ENCODE measurements at places on chromosomes 2 and 18.

DNA sequence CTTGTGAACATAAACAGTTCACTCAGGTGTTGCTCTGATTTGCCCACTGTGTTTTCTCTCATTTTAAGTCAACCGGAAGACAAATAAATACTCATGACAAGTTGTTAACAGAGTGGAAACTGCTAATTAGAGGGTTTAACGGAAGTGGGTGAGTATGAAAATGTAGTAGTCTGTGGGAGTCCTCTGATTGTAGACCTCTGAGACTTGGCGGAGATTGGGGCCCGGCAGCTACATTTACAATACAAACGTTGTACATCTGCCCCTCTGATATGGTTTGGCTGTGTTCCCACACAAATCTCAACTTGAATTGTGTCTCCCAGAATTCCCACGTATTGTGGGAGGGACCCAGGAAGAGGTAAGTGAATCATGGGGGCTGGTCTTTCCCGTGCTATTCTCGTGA lies 107.3 kb upstream of the FAM98A start:
- no peak for DNase-seq

- no peak for DNase-seq
Measured at GRCh38 chr2:146147448-146148012, 1627.6 kb upstream of the ZEB2 start.

DNA sequence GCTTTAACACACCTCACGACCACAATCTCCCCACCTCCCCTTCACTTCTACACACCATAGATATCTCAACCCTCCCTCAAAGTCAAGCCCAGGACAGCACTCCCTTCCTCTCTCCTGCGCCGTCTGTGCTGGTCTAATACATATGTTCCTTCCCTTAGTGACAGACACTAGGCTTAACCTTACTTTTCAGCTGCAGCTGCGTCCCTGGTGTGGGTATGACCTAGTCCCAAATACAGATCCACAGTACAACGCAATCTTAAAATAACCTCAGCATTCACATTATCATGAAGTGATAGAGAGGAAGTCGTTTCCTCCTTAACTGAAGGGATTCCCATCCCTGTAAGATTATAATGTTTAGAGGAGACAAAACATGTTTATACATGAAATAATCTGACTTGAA lies 192.7 kb upstream of the TANK start:
- DNase-seq: no peak

DNA sequence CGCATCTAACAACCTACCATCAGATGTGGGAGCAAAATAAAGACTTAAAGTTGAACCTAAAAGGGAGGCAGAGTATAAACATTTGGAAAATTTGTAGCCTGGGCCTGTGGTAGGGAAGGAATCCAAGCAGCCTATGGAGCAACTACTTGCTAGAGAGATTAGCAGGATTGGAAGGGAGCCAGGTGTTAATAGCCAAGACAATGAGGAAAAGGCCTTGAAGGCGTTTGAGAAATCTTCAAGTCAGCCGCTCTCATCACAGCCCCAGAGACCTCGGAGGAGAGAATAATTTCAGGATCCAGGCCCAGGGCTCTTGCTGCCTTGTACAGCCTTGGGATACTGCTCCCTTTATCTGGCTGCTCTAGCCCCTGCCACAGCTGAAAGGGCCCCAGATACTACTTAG lies 219.7 kb downstream of the THSD7B start:
- no peak for DNase-seq

- DNase-seq: no peak
Measured at GRCh38 chr2:239346676-239347075, 54.1 kb downstream of the HDAC4 start.

DNA sequence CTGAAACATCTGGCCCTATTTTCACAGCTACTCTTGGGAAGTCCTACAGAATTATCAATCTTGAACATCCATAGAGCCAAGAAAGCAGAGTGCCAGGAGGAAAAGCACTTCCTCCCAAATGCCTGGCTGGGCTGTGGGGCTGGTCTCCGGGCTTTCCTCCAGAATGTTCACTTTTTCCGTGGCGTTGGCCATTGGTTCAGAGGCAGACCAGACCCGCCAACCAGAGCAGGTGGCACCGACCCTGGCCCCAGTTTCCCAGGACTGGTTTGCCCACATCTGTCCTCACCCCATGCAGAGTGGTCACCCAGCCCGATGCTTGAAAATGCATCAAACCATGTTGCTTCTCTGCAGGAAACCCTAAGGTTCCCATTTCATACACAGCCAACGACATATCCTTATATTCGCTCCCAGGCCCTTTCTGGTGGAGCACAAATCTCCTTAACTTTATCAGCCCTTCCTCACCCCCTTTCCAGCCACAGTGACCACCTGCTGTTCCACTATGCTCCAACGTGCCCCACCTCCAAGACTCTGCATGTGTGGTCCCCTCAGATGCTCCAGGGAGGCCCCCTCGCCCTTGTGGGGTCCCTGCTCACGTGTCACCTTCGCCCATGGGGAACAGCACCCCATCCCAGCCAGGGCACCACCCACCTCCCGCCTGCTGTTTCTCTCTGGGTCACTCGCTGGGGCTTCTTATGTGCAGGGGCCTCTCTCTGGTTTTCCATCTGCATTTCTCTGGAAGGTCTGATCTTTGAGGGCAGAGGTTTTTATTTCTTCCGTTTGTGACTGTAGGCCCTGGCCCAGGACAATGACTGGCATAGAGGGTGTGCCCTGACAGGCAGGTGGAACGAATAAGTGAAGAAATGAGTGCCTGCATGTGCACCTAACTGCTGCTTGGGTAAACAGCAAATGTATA lies 92.9 kb downstream of the PXDN start:
- no peak for DNase-seq

- DNase-seq: no peak
Measured at GRCh38 chr18:73408469-73408868, 540.7 kb upstream of the NETO1 start.

GRCh38 chr2:127386246-127386645 lies 1.5 kb downstream of the MAP3K2 start:
- no peak for DNase-seq

- no peak for DNase-seq
Measured at GRCh38 chr2:179695486-179695885, 165.9 kb downstream of the ZNF385B start.

- DNase-seq: no peak
Measured at GRCh38 chr2:204199357-204199756, 262.8 kb downstream of the ICOS start.

DNA sequence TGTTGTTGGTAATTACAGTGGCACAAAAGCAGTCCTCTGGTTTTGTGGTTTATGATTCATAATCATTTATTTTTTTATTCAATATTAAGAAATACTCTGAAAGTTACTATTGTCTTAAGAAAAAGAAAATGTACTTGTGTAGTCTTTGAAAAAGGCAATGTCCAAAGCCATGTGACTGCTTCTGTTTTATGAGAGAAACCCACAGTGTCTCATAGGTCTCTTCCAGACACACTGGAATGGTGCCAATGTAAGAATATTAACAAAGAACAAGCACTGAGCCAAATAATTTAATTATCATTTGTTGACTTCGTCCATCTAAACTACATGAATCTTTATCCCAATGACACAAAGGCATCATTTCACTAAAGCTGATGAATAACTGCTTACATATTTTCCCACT lies 62.5 kb downstream of the RPRM start:
- no peak for DNase-seq

- no peak for DNase-seq
Measured at GRCh38 chr18:55999641-56000040, 411.6 kb upstream of the TCF4 start.

DNA sequence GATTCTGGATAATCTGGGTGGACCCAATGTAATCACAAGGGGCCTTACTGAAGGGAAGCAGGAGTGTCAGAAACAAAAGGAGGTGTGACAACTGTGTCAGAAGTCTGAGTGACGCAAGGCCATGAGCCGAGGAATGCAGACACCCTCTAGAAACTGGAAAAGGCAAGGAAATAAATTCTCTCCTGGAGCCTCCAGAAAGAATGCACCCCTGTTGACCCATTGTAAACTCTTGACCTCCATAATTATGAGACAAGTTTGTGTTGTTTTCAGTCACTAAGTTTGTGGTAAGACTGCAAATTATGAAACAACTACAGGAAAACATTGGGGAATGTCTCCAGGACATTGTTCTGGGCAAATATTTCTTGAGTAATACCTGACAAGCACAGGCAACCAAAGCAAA lies 47.3 kb upstream of the B3GNT7 start:
- peak; percentile 22 for DNase-seq

DNA sequence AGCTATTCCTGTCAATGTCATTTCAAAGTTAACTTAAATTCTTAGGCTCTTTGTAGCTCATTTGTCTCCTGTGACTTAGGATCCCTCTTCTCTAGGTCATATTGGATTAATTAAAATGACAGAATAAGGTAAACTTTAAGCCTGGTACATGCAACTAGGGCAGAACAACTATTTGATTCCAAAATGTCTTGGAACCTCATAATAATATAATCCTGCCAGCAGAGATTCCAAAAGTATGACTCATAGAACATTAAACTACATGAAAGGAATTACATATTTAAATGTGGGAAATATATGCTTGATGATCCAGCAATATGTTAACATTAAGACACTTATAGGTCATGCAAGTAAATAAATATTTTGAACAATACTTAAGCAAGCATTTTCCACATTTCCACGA lies 63.3 kb downstream of the COL3A1 start:
- DNase-seq: no peak

- DNase-seq: no peak
Measured at GRCh38 chr2:184304006-184304405, 294.3 kb upstream of the ZNF804A start.

- no peak for DNase-seq
Measured at GRCh38 chr2:145096582-145096981, 576.7 kb upstream of the ZEB2 start.

DNA sequence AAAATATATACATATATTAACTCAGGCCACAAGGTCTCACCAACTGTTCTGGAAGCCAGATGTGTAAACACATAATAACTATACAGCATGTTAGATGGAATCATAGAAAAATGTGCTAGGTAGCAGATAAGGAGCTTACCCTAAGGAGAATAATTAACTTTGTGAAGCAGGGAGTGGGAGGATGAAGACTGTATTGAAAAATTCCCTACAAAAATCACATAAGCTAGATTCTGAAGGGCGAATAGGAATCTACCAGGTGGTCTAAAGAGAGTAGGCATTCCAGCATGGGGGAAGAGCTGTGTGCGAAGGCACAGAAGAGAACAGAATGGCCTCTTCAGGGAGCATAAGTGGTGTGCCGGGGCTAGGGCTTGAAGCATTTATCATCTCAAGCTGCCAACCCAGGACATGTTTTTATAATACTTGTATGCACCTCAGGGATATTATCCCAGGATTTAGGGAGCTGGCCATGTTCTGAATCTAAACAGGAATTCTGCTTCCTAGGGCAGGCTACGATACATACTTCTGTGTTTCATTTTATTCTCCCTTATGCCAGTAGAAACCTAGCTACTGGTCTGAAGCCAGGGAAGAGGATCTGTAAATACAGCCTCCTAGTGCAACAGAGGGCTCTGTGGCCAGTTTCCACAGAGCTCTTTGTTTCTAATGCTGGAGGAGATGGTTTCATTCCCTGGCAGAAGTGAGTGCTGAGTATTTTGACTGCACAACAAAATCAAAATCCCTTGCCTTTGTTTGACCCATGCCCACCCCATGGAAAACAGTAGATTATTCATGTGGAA lies 56.7 kb downstream of the NEMP2 start:
- DNase-seq: no peak

DNA sequence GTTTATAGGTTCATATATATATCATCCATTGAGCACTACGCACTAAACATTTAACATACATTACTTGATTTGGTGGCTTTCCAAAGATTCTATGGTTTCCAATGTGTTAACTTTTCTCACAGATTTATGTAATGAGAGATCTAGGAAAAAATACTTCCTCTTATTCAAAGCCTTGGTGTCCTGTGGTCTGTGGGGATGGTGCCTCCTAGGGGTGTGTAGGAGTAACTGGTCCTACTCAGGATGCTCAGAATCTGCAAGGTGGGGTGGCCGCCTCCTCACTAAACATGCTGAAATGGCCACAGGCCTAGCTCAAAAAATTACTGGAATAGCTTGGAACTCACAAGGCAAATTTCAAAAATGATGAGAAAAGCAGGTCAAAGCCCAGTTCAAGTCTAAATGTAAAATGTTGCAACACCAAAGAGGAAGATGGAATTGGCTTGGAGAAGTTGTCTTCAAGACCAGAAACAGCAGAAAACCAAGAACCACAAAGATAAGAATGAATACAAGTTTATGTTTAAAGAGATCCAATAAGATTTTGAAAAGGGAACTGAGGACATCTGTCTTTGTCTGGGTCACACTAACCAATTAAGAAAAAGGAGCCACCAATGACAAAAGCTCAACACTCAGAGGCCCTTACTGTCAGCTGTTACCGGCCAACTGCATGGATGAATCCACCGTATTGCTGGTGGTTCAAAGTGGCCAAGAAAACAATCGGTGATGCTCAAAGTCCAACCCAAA lies 11.5 kb downstream of the GPR55 start:
- DNase-seq: peak; percentile 61

DNA sequence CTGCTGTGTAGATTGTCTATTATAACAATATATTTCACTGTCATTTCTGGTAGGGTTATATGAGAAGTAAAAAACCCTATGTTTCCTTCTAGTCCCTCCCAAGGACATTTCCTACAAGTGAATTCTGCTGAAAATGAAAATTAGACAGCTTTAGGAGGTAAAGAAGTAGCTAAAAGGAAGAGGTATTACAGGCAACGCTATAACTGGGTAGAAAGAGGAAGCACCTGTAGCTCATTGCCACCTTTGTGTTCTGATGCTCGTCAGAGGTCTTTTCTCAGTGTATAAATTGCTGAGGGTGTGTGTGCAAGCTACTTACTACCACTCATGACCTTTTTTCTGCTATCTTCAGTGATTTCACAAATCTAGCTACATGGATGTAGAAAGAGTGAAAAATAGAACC lies 1.4 kb downstream of the DNAJC10 start:
- DNase-seq: no peak

DNA sequence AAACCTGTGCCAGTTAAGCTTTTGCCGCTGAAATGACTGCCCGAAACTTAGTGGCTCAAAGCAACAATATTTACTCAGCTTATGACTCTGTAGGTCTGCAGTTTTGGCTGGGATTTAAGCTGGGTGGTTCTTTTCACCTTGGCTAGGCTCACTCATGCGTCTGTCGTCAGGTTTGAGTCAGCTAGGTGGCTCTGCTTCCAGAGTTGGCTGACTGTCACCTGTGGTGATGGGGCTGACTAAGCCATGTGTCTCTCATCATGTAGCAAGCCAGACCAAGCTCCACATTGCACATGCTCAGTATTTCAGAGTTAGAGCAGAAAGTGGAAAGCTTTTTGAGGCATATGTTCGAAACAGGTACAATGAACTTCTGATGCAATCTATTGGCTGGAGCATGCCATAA lies 354.8 kb downstream of the MEIS1 start:
- no peak for DNase-seq

- no peak for DNase-seq
Measured at GRCh38 chr2:168916331-168916675, 15.2 kb downstream of the G6PC2 start.

- DNase-seq: no peak
Measured at GRCh38 chr2:105442721-105443120, 43.9 kb upstream of the FHL2 start.

Measured in activated effector memory CD4-positive, alpha-beta T cell treated with anti-CD3 and anti-CD28 coated beads, Interleukin-2, amount 50 U/mL, for 16 hours (primary cell).